ENCODE measurements at places on chromosomes 1 and 21.

DNA sequence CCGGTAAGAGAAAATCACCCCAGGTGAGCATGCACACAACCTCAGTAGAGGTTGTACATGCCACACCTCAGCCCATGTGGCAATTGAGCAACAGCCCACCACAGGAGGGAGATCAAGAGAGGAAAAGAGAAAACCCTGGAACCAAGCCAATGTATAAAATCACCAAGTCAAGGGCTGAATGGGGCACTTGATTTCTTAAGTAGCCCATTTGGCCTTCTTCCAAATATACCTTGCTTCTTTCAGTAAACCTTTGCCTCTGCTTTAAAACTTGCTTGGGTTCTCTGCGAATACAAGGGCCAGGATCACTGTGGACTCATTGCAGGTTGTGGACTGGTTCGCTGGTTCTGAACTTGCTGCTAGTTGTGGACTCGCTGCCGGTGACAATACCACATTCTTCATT is 1814.0 kb downstream of the PLA2G4A start:
- no peak for DNase-seq

DNA sequence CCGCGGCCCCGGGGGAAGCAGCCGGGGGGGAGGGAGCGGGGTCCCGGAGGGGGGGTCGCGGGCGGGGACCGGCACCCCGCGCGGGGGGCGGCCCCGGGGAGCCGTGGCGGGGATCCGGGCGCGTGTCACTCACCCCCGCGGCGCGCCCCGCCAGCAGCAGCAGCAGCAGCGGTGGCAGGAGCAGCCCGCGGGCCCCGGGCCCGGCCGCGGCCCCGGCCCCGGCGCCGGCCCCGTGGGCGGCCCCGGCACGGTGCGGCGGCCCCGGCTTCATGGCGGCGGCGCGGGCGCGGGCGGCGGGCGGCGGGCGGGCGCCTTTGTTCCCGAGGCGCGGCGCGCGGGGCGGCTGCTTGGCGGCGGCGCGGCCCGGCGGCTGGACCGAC is 252 bp downstream of the SDC3 start:
- DNase-seq = no peak

GRCh38 chr1:227440182-227440581 is 121.9 kb upstream of the CDC42BPA start:
- DNase-seq = no peak

- no peak for DNase-seq
These were observed 31.7 kb downstream of the EDN2 start for GRCh38 chr1:41452704-41453290.

DNA sequence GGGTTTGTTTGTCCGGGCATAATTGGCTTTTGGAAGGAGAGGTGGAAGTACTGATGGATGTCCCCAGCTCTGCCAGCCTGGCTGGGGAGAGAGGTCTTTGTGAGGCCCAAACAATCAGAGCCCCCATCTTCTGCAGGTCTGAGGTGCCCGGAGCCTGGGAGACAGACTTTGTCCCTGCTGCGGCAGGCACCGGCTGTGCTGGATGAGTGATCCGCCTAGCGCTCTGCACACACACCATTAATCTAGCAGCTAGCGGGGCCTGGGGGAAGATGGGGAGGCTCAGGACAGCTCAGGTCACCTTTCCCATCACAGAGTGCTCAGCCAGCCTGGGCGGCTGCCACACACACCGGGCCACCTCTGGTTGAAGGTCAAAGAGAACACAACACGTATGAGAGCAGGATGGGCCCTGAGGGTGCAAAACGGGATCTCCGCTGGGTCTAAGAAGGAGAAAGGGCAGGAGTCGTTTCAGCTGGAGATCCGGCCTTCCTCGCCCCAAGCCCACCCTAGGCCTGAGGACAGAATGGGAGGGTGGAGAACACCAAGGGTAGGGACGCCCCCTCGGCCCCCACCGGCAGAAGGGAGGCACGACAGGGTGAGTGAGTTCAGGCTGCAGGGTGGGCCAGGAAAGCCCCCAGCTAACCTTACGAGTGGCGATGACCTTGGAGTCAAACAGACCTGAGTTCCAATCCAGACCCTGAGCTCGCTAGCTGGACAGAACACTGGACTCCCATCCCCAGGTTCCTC is 341.8 kb downstream of the NPHP4 start:
- no peak for DNase-seq

- DNase-seq = no peak
These were observed 37.7 kb upstream of the GPR157 start for GRCh38 chr1:9166289-9167235.

GRCh38 chr1:41508290-41508689 is 23.8 kb upstream of the EDN2 start:
- no peak for DNase-seq

DNA sequence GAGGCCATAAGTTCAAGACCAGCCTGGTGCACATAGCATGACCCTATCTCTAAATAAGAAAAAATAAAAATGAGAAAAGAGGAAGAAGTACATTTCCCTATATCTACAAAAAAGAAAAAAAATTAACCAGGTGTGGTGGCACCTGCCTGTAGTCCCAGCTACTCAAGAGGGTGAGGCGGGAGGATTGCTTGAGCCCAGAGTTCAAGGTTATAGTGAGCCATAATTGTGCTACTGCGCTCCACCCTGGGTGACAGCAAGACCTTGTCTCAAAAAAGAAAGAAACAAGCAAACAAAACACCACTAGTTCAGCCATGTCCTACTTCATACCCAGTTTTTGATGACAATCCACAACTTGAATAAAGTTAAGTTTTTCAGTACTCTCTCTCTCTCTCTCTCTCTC is 30.7 kb upstream of the TDRD10 start:
- DNase-seq = no peak

DNA sequence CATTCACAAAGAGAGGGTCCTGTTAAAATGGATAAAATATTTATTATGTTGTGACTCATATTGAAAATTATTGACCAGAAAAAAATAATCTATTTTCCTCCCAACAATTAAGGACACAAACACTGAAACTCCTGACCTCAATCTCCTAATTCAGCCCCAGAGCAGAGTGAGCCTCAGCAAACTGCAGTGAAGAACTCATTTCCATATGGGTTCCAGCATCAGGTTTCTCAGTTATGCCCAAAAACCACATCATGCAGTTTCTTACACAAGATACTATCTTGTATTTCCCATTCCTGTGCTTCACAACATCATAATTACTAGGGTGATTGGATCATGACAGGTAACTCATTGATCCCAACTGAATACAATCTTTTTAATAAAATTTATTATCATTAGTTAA is 15.4 kb downstream of the PYHIN1 start:
- DNase-seq = no peak

GRCh38 chr1:9922342-9922741 is 12.3 kb upstream of the CTNNBIP1 start:
- DNase-seq = no peak

GRCh38 chr1:54814126-54814498 is 13.0 kb upstream of the TTC22 start:
- DNase-seq = no peak

GRCh38 chr1:223056802-223057201 is 86.2 kb downstream of the TLR5 start:
- no peak for DNase-seq

GRCh38 chr1:225945564-225945963 is 4.5 kb upstream of the LEFTY2 start:
- no peak for DNase-seq

GRCh38 chr1:61638911-61639605 is 85.9 kb downstream of the TM2D1 start:
- no peak for DNase-seq

DNA sequence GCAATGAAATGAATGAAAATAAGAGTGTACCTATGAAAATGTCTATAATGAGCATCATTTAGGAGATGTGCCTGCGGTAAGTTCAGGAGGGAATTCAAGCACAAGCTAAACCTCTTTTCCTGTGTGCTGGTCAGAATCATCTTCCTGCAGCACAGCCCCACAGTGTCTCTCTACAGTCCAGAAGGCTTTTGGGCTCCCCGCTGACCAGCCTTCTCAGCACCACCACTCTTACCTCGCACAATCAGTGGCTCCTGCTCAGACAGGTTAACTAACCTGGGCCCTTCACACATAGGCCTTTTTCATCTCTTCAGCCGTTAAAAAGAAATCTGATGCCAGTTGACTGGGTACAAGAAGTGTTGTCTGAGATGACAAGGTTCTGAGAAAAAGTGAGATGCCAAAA is 57.7 kb downstream of the LRRC8C start:
- DNase-seq = no peak

GRCh38 chr1:11984121-11984520 is 3.9 kb downstream of the MFN2 start:
- no peak for DNase-seq

DNA sequence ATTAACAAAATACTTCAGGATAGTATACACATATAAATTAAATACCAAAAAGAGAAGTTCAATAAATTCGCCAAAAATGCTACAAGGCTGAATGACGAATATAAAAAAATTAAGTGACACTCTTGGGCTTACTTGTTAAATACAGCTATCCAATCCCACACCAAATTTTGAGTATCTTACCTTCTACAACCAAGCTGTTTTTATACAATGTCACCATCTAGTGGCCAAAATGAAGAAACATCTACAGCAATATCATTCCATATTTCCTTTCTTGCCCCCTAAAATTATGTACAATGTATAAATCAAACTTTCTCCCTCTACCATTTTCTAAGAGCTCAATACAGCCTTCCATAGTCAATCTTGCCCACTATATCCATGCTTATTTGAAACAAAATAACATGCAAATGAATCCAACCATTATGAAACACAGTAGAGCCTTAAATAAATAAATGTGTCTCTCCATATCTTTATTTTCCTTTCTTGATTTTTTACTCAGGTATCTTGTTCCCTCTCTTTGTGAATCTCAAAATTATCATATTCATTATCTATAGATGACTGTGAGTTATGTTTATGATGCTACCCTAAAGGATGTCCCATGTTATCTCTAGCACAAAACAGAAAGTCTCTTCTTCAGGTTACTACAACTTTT is 86.3 kb downstream of the ACBD6 start:
- DNase-seq = no peak

DNA sequence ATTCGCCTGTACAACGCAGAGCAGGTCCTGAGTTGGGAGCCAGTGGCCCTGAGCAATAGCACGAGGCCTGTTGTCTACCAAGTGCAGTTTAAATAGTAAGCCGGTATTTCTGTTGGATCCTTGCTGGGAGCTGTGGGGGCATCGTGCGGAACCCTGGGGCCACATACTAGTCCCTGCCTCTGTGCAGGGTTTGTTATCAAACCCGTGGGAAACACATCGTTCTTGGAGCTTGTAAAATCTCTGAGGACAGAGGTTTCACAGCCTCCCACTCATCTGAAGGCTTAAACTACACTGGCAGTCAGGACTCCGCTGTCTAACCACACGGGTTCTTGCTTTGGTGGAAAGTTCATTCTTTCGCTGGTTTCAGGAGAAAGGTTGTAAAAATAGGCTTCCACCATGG is 11.7 kb downstream of the IFNGR2 start:
- DNase-seq = no peak

- DNase-seq = no peak
These were observed 30.2 kb downstream of the DPH5 start for GRCh38 chr1:100995198-100995988.

DNA sequence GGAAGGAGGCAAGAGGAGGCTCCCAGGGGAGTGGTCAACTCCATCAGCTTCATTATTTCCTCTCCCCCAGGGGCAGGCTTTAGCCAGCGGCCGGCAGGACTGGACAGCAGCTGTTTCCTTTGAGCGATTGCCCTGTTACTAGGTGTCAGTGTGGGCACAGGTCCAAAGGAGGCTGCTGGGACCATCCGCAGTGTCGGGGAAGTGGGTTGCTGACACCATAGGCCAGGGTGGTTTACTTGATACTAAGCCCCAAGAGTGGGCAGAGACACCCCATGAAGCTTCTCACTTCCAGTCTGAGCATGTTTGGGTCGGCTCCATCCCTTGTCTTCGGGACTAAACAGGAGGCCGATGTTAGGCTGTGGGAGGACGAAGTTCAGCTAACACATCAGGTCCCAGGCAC is 63.6 kb downstream of the KAZN start:
- DNase-seq = no peak

- DNase-seq = no peak
These were observed 154.2 kb upstream of the NRIP1 start for GRCh38 chr21:15219039-15219438.
